ENCODE measurements at places on chromosomes 5 and 9.

- no peak for DNase-seq
These were observed 34.7 kb upstream of the GFPT2 start for GRCh38 chr5:180387798-180388197.

- DNase-seq, result no peak
These were observed 216.9 kb upstream of the ZNF608 start for GRCh38 chr5:124963236-124963919.

DNA sequence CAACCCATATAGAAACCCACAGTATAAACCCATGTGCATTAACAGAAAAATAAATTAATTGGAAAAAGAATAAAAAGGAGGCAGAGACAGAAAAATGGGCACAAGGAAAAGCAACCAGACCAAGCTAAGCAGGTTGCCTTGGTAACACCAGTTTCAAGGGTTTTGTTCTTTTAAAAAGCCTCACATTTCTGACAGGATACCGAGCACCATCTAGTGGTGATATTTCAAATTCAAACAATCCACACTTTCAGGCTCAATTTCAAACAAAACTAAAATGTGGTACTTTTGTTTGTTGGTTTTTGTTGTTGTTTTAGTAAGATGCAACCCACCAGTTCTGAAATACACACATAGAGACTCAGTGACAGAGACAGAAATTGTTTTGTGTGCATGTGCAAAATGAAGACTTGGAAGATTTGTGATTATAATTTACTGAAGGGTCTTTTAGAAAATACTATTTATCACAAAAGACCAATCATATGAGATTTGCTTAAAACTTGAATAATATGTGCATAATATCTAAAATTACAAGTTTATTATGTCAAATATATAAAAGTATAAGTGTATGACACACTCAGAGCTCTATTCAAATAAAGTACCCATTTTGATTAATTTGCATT is 318.2 kb downstream of the SLCO4C1 start:
- no peak for DNase-seq

DNA sequence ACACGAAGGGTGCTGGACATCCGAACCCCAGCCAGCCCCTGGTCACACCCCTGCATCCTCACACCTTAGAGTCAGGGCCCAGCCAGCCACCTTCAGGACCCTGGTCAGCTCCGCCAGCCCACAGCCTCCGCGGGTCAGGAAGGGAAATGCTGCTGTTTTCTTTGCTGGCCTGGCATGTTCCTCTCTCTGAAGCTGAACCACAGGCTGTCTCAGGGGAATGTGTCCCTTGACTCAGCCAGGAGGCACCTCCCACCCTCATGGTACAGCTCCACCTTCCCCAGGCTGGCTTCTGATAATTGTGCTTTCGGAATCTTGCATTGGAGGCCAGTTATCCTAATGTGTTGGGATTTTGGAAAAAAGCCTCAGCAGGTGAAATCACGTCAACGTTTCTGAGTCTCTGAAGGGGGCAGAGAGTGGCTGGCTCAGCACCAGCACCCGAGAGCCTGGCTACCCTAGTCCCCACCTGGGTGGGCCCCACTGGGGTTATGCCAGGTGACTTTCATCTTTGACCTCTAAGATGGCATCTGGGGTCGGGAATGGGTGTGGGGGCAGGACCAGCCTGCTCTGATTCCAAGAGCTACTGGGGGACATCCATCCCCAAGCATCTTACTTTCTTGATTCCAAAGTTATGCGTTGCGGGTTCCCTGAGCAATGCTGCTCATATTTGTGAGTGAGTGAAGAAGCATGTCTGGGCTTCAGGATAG is 9.8 kb upstream of the OLFM1 start:
- no peak for DNase-seq

GRCh38 chr5:178454303-178454702 is 135.9 kb downstream of the COL23A1 start:
- DNase-seq, result no peak

GRCh38 chr5:72662305-72662704 is 154.2 kb upstream of the TNPO1 start:
- no peak for DNase-seq

DNA sequence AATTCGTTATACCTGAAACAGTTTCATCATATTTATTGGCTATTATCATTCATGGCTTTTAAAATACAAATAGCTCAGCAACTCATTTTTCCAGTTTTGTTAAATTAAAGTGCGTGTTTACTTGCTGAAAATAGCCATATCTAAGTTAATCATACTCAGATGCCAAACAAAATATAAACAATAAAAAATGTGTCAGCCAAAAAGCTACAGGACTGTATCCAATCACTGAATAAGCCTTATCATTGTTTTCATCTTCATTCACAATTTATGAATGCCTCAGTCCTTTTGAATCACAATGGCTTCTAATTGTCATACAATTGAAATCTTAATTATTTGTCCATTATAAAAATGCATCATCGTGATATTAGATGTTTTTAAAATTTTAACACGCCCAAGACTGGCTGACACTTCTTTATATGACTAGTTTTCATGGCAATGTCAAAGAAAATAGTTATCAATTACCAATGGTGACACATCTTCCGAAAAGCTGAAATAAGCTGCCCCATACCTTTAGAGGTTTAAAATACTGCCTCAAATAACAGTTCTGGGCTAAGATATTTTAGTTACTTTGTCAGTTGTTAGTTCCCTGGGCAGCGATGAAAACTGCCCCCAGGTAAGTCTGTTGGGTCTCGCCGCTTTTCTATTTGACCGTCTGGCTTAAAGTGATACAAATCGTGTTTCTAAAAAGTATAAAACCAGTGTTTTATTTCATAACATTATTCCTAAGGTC is 1.8 kb downstream of the NFIB start:
- no peak for DNase-seq

- no peak for DNase-seq
These were observed 8.9 kb upstream of the NUP214 start for GRCh38 chr9:131116281-131117120.

DNA sequence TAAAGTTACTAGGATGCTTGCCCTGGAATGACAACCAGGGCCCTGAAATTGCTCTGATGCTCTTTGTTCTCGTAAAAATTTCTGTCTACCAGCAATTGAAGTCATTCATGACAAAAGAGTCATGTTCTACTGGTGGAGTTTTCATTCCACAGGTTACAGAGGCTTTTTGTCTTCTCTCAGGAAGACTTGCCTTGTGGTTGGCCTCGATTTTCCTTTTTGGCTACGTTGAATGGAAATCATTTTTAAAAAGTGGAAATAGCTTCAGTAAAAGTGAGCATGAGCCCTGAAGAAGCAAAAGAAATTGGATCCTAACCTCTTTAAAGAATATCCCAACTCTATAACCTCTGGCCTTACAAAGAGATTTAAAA is 255.2 kb downstream of the AOPEP start:
- DNase-seq, result no peak

DNA sequence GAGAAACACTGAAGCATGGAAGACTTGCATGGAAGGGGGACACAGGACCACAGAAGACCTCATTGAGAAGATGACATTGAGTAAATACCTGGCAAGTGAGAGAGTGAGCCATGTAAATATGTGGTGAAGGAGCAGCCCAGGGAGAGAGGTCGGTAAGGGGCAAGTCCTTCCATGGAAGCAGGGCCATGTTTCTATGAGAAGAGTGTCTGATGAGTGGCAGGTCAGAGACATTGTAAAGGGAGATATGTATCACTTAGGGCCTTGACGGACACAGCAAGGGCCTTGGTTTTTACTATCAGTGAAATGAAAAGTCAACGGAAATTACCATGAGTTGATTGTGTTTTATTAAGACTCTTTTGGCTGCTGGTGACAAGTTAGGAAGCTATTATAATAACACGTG is 336.4 kb downstream of the PLK2 start:
- no peak for DNase-seq

DNA sequence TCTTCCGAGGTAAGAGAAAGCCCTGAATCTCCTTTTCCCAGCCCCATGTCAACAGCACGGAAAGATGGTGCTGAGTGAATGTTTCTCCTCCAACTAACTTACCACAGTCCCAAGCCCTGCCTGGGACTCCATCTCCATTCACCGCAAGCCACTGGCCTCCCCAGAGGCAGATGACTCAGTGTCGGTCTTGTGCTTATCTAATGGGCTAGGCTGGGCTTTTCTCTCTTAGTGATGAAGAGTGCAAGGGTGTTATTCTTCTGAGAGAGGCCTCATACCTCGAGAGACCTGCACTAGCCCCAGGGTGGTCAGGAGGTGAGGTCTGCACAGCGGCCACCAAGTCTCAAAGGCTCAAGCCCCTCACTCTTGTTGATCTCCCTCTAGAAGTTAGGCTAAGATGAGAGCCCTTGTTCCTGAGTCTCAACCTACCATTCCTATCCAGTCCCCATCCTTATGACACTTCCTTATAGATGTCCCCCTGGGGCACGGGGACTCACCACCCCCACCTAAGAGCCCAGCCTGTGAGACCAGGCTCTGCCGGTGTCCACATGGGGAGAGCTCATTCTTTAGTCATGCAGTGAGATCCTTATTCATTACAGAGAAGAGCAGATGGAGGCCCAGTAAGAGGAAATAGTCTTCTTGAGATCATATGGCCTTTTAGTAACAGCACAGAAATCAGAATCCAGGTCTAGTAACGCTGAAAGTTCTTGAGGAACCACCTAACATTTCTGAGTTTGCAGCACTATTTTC is 127.0 kb downstream of the SAXO1 start:
- no peak for DNase-seq

GRCh38 chr5:92401-93220 is 643 bp downstream of the PLEKHG4B start:
- no peak for DNase-seq

GRCh38 chr5:143491646-143492045 is 88.2 kb upstream of the NR3C1 start:
- no peak for DNase-seq

DNA sequence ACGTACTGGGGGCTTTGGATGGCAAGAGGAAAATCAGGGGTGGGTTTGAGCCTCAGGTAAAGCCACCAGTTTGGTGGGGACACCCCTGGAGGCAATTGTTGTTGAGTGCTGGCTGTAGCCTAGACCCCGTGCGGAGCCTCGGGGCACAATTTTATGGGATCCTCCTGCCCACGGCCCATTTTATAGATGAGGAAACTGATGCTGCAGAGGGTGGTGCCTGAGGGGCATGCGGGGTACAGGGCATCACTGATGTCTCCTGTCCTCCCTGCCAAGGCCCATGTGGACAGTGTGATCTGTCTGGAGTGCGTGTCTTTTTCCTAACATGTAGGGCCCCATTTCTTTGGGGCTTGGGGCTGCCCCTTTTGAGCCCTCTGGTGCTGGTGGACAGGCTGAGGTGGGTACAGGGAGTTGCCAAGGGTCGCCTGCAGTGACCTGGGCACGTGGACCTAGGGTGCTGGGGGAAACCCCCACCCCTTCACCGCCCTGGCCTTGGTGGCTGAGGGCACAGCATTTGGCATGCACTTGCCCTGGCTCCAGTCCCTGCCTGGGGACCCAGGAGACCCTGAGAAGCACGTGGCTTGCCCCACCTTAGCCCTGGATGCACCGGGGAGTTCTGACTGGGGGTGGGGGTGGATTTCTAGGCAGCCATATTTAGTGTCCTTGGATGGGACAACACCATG is 22.1 kb downstream of the WNK2 start:
- DNase-seq, result no peak

DNA sequence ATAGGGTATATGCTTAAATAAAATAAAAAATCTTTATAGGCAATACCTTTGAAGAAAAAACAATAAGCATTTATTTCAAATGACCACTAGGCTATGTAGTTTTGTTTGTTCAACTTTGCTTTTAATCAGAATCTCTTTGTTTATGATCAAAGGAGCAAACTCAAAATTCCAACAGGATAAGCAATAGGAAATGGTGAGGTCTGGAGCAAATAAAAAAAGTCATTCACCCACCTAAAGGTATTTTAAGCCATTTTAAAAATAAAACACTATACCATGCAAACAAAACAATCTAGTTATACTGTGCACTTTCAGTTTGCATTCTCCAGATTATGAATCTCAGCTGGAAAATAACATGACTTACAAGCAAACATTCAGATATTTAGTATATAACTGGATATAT is 35.3 kb upstream of the CYFIP2 start:
- no peak for DNase-seq

DNA sequence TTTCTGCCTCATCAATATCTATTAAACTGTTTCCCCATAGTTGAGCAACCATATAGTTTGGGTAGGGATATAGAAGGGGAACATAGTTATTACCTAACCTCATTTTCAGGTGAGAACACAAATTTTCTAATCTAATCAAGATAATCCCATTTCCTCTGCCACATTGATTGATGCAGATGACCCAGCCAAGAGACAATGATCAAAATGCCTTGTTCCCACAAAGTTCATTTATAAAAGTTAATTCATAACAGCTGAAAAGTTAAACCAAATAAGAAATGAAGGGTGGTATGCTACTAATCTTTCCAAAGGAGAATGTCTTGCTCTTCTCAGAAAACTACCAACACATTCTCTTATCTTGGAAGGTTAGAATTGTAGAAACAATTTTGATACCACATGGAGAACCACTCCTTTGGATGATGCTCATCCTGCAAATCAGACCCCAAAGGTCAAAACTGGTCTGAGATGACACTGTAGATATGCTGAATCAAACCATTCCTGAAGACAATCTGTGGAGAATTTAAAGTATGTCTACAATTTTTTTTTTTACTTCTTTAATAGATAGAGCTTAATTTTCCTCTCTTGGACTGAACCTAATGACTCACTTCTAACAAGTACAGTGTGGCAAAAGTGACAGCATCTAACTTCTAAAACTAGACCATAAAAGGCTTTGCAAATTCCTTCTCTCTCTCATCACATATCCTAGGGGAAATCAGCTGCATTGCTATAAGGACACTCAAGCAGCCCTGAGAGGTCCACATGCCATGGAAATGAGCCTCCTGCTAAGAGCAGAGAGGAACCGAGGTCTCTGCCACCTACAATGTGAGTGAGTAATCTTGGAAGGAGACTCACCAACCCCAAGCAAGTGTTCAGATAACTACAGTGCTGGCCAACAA is 586.7 kb upstream of the TUSC1 start:
- no peak for DNase-seq

GRCh38 chr5:135437422-135437795 is 9.7 kb downstream of the DCANP1 start:
- no peak for DNase-seq

DNA sequence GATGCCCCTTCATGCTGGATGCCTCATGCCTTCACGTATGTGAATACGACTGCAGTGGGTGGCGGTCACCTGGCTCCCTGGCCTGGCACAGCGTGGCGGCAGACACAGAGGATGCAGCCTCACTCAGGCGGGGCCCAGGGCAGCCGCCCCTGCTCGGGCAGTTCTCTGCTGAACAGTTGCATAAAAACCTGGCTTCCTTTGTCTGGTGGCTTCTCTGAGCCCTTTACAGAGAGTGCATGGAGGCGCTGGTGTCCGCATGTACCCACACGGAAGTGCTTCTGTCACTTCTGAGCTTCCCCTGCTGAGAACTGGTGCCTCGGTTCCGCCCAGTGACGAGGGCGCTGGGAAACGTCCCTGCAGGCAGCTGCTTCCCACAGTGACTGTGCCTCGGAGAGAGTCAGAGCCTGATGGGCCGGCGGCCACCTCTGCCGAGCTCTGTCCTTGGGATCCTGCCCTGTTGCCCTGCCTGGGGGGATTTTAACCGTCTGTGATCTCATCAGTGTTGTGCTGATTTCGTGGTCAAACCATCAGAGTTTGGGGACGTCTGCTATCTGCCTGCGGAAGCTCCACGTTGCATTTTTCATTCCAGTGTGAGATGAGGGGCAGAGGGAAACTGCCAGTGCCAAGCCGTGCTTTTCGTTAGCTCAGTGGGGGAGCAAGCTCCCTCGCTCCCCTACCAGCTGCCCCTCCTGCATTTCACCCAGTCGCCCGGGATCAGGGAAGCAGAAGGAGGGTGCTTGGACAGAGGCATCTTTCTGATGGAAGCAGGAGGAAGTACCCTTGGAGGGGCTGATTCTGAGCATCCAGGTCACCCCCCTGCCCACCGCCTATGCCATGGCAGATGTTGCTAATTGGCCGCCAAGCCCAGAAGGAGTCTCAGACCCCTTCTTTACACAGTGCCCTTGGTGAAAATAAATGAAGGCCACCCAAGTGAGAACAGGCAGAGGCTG is 153.0 kb upstream of the COL5A1 start:
- DNase-seq, result no peak

Measured in stimulated activated CD4-positive, alpha-beta T cell treated with anti-CD3 and anti-CD28 coated beads, TNF-alpha, amount 100 ng/mL, for 1 hour (primary cell).